ENCODE measurements at places on chromosomes 5 and 9.

DNA sequence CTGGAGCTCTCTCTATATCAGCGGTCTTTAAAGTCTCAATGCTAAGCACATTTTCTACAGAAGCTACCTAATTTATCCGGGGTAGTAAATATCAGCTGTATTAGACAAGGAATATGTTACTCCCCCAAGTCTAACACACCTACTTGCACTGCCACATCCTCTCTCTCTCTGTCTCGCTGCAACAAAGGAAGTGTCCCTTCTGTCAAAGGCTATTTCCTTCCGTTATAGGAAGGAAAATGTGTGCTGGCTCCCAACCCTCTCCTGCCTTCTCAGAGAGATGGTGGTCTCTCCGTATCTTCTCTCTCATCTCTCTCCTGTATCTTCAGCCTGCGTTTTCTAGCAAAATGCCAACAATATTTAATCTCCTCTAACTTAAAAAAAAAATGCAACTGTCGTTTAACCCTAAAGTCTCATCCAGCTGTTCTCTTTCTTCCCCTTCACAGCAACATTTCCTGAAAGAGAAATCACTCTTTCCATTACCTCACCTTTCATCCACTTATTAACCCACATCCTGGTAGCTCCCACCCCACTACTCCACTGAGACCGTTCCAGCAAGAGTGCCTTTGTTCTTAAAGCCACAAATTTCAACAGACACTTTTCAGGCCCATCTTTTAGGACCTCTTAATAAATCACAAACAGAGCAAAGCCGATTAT, 2.3 kb downstream of the TTF1 start:
- DNase-seq: no peak

- DNase-seq: no peak
Measured at GRCh38 chr5:36619012-36619635, 12.7 kb downstream of the SLC1A3 start.

DNA sequence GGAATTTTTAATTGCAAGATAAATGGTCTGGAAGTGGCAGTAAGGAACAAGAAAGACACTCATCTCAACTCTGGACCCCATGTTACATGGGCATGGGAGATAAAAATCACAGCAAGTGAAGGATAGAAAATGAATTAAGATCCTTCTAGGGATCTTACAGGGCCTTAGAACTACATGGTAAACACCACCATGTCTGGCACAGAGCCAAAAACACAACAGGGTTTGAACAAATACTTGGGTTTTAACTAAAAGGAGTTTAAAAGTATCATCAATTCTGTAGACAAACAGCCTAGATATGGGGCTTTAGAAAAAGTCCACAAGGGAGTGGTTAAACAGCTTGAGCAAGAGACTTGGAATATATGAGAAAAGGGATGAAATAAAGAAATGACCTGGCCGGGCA, 366.4 kb downstream of the ARL15 start:
- DNase-seq: no peak

DNA sequence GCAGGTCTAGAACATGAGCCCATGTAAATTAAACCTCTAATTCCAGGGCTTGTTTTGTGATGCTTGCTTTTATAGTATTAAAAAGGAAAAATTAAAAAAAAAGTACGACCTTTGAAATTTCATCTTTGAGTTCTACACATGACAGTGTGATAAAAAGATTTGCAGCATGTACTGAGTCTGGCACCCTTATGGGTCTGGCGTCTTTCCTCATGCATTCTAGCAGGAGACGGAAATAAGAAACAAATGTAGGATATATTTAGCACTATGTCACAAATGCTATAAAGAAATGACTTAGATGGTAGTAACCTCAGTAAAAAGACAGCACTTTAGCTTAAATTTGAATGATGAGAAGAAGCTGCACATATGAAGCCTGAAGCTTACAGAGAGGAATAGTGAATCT, 1474.3 kb upstream of the CDH6 start:
- DNase-seq: no peak

DNA sequence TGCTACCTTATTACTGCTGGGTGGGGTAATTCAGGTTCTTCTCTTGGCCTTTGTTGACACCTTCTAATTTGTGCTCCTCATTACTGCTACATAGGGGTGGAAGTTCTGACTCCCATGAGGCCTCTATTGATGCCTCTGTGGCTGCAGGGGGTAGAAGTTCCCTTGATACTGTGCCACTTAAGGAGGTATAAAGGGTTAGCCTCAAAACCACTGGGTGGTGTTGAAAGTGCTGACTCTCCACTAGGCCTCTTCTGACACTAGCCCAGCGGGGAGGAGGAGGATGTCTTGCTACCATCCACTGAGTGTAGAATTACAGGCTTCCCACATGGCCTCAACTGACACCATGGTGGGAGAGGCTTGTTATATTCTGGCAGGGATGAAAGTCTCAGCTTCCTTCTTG, 36.7 kb upstream of the CCDC112 start:
- DNase-seq: no peak

- DNase-seq: no peak
Measured at GRCh38 chr5:400282-401145, 42.5 kb upstream of the EXOC3 start.

- DNase-seq: no peak
Measured at GRCh38 chr5:126984632-126985031, 45.7 kb downstream of the MARCHF3 start.

DNA sequence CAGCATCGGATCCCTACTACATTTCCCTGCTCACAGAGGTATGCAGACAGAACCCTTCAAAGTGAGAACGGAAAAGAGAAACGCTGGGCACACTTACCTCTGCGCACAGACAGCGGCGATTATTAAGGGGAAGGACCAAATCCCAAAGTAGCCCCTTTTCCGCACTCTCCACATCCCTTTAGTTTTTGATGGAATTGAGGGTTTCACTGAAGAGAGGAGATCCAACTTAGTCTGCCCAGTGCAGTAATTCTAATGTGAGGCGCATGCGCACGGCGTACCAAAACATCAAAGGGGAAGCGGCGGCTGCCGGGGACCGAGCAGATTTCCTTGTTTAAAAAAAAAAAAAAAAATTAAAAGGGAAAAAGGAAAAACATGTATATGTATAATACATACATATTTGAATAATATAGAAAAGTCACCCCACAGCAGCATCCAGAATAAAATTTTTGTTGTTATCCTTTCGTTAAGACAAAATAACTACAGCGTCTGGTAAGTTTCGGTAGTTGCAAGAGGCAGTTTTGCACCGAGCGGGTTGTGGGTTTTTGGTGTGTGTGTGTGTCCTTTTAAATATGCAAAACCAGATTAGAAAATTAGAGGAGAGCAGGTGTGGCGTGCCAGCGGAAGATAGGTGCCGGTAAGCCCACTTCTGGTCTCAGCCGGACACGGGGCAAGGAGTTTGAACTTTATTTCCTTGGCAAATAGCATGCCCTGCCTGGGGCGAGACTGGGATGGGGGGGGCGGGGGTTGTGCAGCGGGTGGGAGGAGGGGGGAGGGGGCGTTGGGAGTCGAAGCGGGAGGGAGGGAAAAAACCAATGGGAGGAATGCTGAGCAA, at the start of gene GABRB2:
Gene GABRB2, minus strand, starts transcription at position 256 of the 832 bp plus-strand sequence. Its CDS starts 82 bp downstream, at position 174.
- no peak for DNase-seq

DNA sequence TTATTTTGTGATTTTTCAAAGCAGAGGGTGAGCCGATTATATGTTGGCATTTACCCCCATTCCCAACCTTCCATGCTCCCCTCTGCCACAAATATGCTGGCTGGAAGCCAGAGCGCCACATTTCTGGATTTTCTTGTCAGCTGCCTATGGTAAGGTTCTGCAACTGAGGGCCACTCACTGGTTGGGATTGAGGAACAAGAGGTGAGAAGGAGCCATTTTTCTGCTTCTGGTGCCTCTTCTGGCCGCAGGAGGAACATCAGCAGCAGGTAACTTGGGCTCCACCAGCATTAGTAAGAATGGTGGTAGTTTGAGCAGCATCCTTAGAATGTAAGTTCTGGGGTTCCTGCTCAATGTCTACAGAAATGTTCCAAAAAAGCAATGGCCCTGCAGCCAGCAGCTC, 159.5 kb upstream of the MAST4 start:
- DNase-seq: no peak

DNA sequence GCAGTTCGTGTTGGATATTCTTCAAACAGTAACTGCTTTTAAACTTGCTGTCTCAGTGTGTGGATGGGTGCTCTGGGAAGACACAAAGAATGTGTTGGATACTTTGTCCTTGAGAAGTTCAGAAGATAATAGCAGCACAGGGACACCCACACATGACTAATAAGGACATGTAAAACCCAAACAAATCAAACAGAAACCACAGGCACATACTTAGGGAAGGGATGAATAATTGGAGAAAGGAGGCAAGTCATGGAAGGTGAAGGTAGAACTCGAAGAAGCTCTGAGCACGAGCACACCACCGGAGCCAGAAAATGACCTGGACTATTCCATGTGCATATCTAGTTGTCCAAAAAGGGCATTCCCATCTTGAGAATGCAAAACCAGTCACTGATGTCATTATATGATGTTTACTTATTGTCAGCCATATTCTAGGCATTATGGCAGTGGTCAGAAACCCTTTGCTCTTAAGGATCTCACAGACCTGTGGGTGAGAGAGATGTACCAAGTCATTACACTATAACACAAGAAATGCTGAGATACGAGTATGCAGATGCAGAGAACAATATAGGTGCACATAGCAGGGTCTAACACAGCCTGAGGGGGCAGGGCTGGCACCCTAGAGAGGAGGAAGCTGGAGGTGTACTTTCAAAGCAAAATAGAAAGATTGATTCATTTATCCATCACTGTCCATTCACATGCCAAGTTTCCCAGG, 152.9 kb downstream of the PIK3R1 start:
- no peak for DNase-seq

- no peak for DNase-seq
Measured at GRCh38 chr9:77183581-77183980, 6.2 kb downstream of the VPS13A start.

- no peak for DNase-seq
Measured at GRCh38 chr9:79709743-79710674, 138.2 kb downstream of the TLE4 start.

DNA sequence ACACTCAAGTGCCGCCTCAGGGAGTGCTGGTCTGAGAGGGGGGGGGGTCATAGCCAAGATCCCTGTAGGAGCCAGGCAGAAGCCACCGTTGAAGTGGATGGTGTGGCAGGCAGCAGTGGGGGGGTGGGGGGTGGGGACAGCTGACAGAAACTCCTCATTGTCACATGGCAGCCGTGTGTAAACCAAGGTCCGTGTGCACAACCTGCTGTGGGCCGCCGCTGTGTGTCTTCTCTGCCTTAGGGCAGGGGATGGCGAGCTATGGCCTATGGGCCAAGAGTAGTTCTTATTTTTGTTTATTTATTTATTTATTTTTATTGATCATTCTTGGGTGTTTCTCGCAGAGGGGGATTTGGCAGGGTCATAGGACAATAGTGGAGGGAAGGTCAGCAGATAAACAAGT, 13.4 kb downstream of the SQSTM1 start:
- DNase-seq: no peak

DNA sequence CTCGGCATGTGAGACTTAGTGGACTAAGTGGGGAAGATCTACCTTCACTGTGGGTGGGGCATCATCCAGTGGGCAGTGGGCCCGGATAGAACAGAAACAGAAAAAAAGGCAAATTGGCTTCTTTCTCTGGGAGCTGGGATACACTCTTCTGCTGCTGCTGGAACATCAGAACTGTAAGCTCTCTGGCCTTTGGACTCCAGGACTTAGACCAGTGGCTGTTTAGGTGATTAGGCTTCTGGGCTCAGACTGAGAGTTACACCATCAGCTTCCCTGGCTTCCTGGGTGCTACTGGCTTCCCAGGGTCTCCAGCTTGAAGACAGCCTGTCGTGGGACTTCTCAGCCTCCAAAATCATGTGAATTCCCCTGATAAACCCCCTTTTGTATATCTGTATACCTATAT, 122.7 kb upstream of the SLC28A3 start:
- DNase-seq: no peak

- no peak for DNase-seq
Measured at GRCh38 chr5:167708449-167708848, 583.0 kb upstream of the WWC1 start.

DNA sequence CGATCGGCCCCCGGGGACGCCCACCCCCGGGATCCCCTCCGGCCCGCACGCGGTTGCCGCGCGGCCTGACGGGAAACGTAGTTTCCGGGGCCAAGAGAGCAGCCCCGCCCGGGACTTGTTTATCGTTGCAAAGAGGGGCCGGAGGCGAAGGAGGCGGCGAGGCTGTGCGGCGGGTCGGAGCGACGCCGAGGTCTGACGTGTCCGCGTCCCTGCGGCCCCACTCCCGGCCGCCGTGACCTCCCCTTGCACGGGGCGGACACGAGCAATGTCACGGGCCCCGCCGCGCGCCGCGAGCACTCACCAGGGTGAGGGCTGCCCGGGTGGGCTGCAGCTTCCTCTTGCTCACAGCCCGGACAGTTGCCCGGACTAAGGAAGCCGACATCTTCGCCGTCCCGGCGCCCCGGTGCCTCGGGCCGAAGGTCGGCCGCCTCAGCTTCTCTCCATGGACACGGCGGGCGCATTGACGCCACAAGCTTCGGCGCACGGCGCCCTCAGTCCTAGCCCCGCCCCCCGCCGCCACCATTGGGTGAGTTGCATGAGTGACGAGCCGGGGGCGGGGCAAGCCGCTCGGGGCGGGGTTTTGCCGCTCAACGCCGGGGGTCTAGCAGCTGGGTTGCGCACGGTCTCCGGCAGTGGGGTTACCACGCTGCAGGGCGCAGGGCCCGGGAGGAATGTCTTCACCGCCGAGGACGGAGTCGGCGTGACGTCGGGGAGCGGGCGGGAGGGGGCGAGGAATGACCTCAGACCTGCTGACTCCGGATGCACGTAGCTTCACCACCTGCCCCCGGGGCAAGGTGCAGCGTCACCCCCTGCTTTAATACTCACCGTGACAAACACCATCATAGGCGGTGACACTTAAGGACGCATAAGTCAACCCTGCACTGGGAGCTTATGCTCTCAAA, at the start of gene ISCA1:
Gene ISCA1, minus strand, starts transcription at position 462 of the 902 bp plus-strand sequence. Its CDS starts 80 bp downstream, at position 382.
- DNase-seq: peak; percentile 99

GRCh38 chr9:35501946-35502345, 12.0 kb downstream of the RUSC2 start:
- DNase-seq: no peak

GRCh38 chr9:137315581-137316011, 13.5 kb upstream of the NRARP start:
- no peak for DNase-seq

- DNase-seq: no peak
Measured at GRCh38 chr9:112384690-112385089, 4.8 kb downstream of the HSDL2 start.

DNA sequence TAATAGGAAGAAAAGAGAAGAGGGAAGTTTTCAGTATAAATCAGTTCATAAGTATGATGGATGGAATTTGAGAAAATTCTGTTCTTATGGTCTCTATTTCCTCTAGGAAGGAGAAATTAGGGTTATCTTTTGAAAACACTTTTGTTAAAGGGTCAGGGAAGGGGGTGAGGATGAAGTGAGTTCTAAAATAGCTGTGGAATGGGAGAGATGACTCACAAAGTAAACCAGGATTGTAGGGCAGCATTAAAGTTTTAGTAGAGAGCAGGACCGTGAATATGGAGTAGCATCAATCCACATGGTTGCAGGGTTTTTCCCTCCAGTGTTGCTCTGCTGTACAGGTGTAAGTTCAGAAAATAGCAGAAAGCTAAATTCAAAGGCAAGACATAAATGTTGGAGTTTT, 32.4 kb downstream of the MUSK start:
- DNase-seq: no peak

All from activated T-cell treated with anti-CD3 and anti-CD28 coated beads for 1 hour (primary cell).